Activated CD8-positive, alpha-beta memory T cell treated with anti-CD3 and anti-CD28 coated beads for 48 hours (primary cell): ENCODE measurements at places on chromosomes 12 and 14.

GRCh38 chr14:85607651-85608081, 77.7 kb downstream of the FLRT2 start:
- DNase-seq: no peak

DNA sequence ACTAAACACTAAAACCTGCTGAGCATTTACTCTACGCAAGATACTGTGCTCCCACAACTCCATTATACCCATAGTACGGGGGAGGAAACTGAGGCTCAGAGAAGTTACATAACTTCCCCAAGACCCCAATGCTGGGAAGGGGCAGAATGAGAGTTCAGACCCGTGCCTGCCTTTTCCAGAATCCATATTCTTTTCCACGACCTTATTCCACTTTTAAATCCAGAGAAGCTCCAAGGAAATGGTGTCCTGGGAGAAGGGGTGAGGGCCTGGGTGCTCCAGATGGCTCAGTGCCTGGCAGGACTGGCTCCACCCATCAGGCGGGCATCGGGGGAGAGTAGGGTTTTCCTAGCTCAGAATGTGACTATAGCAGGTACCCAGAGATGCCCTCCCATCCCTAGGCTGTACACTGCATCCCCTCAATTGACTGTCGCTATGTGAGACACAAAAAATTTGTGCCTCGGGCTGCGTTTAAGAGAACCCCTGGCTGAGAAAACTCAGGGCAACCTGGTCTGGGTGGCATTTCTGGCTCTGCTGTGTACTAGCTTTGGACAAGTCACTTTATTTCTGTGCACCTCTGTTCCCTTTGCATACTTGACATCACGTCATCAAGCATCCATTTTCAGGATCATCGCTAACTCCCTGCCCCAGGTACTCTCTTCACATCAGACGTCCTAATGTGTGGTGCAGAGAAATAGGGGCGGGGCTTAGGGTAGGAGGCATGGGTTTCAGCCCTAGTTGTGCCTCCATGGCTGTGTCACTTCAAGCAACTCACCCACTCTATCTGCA, 11.6 kb upstream of the IQSEC3 start:
- DNase-seq: no peak

GRCh38 chr12:69540987-69541386, 44.3 kb upstream of the CCT2 start:
- DNase-seq: no peak

- DNase-seq: no peak
Observed at GRCh38 chr12:4584281-4584680, 22.3 kb downstream of the DYRK4 start.

- no peak for DNase-seq
Observed at GRCh38 chr12:69024907-69025306, 91.9 kb upstream of the CPM start.

DNA sequence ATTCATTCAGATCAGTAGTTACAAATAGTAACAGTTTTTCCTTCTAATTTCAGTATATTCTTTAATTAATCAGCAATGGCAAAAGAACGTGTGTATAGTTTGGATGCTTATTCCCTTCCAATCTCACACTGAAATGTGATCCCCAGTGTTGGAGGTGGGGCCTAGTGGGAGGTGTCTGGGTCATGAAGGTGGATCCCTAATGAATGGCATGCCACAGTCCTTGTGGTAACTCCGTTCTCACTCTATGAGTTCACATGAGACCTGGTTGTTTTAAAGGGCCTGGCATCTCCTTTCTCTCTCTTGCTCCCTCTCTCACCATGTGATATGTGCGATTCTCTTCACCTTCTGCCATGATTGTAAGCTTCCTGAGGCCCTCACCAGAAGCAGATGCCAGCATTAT, 18.9 kb upstream of the SYNDIG1L start:
- DNase-seq: no peak

DNA sequence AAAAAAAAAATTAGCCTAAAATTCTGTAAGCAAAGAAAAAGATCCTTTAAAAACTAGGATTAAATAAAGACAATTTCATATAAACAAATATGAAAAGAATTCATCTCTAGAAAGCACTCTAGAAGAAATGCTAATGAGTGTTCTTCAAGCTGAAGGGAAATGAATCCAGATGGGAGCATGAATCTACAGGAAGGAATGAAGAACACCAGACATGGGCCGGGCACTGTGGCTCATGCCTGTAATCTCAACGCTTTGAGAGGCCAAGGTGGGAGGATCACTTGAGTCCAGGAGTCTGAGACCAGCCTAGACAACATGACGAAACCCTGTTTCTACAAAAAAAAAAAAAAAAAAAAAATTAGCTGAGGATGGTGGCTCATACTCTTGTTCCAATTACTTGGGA, 297.2 kb downstream of the FBXL14 start:
- no peak for DNase-seq

GRCh38 chr14:99001241-99001640, 270.8 kb downstream of the BCL11B start:
- no peak for DNase-seq

- no peak for DNase-seq
Observed at GRCh38 chr14:102525929-102526497, 16.4 kb upstream of the ANKRD9 start.

DNA sequence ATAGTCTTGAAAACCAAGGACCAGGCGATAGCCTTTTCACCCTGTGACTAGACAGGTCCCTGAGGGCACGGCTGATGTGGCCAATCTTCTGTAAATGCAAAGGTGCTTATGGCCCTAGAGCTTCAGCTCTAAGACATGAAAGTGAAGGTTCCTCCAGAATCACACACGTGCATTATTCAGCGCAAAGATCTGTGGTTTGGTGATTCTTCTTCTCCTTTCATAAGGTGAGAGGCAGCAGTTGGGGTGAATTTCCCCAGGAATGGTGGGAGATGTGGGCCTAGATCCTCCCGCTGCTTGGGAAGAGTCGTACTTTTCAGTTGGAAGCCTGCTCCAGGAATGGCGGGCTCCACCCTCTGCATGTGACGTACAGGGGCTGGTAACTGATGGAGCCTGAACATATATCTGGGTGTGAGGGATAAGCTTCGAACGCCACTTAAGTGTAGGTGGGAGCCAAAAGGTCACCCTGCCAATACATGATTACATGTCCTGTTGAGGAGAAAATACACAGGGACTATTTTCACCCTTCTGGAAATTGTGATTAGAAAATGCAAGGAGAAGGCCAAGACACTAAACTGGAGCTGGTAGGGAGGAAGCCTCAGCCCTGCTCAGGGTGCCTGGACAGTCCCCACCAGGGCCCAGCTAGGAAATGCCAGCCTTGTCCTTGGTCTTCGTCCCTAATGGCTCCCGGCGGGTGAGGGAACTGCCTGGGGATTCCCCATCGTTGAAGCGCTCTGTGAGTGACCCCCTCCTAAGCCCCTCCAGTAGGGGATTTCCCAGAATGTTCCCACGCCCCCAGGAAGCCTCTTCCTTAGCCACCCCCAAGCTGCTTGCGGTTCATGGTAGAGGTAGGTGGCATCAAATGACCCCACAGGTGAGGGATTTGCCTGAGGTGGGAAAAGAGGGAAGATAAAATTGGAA, 17.6 kb downstream of the BATF start:
- DNase-seq: no peak

- DNase-seq: no peak
Observed at GRCh38 chr14:59303216-59303615, 114.7 kb downstream of the DAAM1 start.

GRCh38 chr12:96020314-96021003, 14.9 kb downstream of the LTA4H start:
- no peak for DNase-seq

DNA sequence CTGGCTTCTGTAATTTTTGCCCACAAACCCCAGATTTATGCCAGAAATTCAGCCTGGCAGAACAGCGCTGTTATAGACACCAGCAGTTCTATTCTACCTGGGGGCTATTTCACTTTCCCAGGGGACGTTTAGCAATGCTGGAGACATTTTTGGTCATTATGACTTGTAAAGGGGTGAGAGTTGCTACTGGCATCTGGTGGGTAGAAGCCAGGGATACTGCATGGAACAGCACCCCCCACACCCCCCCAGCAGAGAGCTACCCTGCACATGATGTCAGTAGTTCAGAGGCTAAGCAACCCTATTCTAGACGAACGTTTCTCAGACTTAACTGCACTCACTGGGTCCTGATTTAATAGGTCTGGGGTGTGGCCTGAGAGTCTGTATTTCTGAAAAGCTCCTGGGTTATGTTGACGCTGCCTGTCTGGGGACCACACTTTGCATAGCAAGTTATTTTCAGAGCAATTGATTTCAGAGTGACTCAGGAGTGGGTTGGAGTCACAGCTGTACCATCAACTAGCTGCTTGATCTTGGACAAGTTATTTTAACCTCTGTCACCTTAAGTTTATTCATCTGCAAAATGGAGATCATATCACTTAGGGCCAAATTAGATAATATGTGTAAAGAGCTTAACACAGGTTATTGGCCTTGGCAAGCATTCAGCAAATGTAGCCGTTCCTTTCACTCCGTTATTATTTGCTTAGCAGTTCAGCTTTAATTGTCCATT, 48.5 kb downstream of the CHST11 start:
- DNase-seq: no peak

- no peak for DNase-seq
Observed at GRCh38 chr14:94341656-94342333, 18.7 kb upstream of the SERPINA6 start.

- DNase-seq: no peak
Observed at GRCh38 chr12:69065775-69066174, 132.8 kb upstream of the CPM start.

DNA sequence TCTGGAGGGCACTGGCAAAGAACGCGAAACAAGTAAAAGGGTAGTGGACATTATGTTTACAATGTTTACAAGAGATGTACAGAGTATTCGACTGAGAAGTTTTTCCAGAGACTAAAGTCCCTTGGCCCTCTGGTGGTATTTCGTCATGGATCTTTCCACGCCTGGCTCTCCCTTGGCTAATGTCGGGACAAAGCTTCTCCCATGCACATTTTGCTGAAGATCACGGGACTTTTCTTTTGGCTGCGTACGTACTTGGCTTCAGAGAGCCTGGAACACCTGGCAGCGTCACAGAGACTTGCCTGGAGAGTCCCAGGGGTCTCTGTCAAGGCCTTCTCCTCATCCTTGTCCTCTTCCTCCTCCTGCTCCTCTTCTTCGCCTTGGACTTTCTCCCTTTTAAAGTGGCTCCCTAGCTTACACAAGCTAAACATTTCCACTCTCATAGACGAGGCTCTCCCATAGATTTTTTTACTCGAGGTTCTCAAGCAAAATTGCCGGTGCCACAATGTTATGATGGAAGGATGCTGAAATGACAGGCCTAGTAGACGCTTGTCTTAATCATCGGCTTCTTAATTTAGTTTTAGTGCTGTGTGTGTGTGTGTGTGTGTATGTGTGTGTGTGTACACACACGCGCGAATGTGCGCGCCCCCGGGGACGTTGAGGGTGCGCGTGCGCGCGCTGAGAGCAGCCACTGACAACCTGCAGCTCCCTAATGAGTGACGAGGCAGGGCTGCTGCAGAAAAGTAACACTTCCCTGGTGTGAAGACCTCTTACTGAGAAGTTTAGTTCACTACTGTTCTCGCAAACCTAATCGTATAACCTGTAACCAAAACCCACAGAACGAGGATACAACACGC, 4.9 kb upstream of the FOXG1 start:
- no peak for DNase-seq

- no peak for DNase-seq
Observed at GRCh38 chr12:54258201-54258681, 21.7 kb downstream of the CBX5 start.

DNA sequence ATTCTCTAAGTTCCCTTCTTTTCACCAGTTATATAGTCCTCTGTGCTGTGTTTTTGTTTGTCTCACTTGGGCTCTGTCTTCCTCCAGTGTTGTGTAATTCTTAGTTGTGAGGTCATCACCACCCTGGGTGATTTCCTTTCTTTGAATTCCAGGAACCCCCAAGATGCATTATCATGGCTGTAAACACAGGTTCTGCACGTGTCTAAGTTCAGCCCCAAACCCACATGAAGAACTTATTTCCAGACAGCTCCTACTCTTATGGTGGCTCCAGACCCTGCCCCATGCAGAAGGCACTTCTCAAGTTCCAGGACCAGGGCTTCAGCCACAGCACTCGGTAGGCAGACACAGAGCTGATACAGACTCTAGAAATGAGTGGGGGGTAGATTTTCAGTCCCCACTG, 560.5 kb downstream of the BCL11B start:
- no peak for DNase-seq

GRCh38 chr14:105503935-105504692, 13.1 kb downstream of the TEDC1 start:
- no peak for DNase-seq

- no peak for DNase-seq
Observed at GRCh38 chr12:47797441-47797840, 22.3 kb downstream of the HDAC7 start.

DNA sequence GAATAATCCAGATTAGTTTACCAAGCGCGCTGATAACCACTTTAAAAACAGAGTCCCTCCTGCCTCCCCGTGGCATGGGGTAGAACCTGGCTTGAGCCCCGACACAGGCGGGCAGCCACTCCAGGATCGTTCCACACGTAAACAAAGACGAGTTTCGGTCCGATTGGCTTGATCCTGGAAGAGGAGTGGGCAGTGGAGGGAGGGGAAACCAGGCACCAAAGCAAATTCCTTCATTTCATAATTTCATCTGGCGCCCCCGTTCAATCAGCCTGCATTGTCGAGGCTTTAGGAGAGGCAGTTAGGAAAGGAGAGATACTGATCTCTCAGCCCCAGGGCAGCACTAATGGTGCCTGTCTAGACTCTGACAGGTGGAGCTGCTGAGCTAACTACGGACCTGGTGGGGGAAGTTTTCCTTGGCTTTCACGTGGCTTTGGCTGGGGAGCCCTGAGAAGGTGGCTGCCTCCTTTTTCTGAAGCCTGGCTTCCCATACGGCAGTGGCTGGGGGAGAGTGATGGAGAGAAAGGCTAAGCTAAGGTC, 751 bp upstream of the GPRC5A start:
- DNase-seq: no peak

GRCh38 chr14:95758331-95758730, 44.4 kb upstream of the TCL1A start:
- DNase-seq: no peak
